Stimulated activated CD4-positive, alpha-beta T cell treated with anti-CD3 and anti-CD28 coated beads, TNF-alpha, amount 100 ng/mL, for 48 hours (primary cell): ENCODE measurements at places on chromosomes 12 and 14.

- no peak for DNase-seq
These were observed 84.1 kb upstream of the BCL11B start for GRCh38 chr14:99356031-99356608.

- no peak for DNase-seq
These were observed 6.8 kb upstream of the DYNC1H1 start for GRCh38 chr14:101957406-101958234.

DNA sequence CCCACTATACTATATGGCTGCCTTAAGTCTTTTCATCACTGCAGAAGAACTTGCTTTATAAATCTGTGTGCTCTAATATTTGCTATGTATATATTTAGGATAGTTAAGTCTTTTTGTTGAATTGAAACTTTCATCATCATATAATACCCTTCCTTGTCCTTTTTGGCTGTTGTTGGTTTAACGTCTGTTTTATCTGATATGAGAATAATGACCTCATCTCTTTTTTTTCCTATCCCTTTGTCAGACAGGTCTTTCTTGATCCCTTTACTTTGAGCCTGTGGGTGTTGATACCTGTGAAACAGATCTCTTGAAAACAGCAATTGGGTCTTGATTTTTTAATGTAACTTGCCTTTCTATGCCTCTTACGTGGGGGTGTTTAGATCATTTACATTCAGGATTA is 316.3 kb downstream of the TMTC2 start:
- DNase-seq, result no peak

DNA sequence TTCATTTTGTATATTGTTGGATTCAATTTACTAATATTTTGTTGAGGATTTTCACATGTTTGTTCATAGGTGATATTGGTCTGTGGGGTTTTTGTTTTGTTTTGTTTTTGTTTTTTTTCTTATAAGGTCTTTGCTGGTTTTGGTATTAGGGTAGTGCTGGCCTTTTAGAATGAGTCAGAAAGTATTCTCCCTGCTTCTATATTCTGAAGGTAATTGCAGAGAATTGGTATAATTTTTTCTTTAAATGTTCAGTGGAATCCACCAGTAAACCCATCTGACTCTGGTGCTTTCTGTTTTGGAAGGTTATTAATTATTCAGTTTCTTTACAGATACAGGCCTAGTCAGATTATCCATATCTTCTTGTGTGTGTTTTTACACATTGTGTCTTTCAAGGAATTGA is 8.9 kb downstream of the TOGARAM1 start:
- DNase-seq, result no peak

DNA sequence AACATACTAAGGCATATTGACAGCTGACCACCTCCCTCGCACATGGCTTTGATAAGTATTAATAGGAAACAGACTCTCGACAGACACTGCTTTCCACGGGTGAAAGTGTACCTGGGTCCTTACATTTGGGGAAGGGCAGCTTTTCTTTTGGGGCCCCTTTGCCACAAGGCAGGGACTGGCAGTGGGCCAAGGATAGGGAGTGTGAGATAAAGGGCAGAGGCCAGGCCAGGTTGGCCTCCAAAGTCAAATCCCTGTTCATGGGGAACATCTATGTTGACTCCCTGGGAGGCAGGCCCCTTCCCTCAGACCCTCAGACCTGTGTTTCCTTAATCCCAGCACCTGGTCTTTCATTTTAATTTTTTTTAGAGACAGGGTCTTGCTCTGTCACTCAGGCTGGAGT is 19.4 kb upstream of the FBXO21 start:
- no peak for DNase-seq

DNA sequence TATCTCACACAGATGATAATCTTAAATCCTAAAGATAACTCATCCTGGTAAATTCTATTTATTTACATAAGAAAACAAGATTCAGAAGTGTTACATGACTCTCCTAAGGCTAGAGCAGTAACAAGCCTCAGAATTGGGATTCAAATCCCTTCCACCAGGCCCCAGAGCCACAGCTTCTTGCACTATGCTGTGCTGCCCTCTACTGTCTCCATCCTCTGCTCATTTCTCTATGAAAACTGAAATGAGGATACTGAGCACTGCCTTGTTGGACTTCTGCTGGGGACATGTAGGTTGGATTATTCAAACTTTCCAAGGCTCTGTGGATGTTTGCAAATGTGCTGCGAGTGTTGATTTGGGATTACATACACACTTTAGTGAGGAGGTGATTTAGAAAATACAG is 23.5 kb upstream of the C12orf50 start:
- no peak for DNase-seq

- DNase-seq, result peak; percentile 51
These were observed 48.8 kb downstream of the SLC38A1 start for GRCh38 chr12:46219877-46220655.

DNA sequence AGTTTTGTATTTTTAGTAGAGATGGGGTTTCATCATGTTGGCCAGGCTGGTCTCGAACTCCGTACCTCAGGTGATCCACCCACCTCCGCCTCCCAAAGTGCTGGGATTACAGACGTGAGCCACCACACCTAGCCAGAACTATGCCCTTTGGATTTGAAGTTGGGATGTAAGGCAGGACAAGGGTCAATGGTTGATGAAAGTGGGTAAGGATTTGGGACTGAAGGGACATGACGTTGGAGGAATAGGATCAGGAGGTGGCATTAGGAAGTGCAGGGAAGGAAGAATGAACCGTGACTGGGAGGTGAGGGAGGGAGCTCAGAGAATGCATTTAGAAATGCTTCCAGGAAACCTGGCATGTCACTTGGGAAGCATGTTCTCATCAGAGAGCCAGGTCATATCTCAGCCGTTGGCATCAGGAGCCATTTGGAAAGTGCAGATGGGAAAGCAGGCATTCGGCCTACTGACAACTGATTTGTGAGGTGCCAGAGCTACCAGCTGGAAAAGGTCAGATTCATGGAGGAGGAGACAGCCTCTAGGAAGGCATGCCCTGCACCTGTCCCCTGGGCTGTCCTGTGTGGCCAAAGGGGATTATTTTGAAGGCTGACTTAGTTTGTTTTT is 2.2 kb downstream of the CRADD start:
- DNase-seq, result no peak

GRCh38 chr12:79549531-79550271 is 141.1 kb downstream of the PAWR start:
- DNase-seq, result no peak

DNA sequence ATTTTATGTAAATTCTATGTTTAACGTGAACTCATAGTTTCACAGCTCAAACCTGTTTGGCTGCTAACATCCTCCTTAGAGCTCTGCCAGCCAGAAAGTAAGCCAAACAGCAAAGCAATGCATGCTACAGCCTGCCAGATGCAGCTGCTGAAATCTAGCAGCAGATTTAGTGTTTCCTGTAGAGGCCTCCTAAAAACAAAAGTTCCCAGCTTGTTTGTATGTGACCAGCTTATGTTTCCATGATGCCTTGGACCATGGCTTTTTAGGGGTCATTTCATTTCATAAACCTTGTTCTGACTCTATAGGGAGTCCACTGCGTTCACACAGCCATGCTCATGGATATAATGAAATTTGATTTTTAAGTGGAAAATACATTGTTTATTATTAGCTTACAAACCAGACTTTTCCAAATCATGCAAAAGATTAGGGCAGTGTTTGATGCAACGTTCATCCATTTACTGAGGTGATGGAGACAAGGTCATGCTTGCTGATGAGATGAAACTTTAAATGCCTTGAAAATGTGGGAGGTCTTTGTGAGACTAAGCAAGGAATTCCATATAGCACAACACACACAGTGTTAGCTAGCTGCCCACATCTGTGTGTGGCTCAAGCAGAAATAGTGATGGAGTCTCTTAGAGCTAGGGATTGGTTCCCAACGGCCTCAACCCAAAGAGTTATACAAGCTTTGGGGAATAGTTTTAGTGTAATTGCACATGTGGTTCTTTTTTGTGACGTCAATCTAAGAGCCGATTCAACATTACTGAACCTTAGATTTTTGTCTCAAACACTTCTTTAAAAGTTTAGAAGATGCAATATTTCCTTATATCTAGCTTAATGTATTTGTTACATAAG is 157.5 kb upstream of the LRIG3 start:
- DNase-seq, result no peak

DNA sequence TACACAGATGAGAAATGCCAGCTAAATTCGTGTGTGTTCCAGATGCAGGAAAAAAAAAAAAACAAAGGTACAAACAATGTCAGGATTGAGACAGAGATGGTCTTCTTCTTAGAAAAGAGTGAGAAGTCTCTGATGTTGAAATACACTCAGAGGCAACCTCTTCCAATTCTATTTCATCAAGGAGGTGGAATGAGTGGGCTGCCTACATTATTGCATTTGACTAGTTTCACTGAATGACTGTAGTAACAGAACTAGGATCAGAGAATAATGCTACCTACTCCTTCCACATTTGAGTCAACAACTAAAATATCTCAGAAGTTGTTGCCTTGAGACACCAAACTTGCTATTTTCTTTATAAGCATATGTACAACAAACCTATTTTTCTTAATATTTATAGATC is 1332.2 kb upstream of the FLRT2 start:
- no peak for DNase-seq

- no peak for DNase-seq
These were observed 91.9 kb downstream of the SLC24A4 start for GRCh38 chr14:92414690-92415445.

DNA sequence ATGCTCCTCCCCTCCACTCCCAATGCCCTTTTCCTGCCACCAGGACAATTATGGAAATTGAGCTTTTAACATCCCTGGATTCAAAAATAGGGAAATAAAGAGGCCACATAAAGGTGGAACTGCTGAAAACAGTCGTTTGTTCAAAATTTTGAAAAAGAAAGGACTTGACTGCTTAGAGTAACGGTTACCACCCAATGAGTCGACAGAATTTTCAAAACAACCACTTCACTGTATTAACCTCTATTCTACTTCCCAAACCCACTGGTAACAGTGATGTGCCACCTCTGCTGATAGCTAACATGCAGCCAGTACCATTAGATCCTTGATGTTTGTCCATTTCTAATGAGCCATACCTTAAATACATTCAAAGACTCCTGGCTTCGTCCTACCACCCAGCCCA is 4.9 kb downstream of the ST8SIA1 start:
- DNase-seq, result no peak
